ENCODE measurements at places on chromosomes 5 and 9.

GRCh38 chr5:73143716-73144115 lies 23.3 kb downstream of the TMEM171 start:
- DNase-seq, result no peak

GRCh38 chr5:53326424-53327153 lies 153.8 kb upstream of the FST start:
- no peak for DNase-seq

DNA sequence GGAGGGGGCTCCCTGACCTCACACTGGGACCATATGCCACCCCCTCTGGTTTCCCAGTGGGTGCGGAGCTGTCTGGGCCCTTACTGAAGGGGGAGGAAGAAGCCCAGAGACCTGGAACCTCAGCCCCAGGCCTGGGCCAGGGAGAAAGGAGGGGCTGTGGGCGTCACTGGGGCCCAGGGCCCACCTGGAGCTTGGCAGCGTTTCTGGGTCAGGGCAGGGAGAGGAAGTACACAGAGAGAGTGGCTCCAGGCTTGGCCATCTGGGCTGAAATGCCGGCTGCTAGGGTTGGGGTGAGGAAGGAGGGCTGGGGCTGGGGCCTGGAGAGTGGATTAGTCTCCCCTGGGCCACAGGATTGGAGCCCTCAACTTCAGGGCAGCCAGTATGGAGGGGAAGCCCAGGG lies 6.4 kb upstream of the DAB2IP start:
- DNase-seq, result no peak

GRCh38 chr9:80158131-80158530 lies 586.4 kb downstream of the TLE4 start:
- no peak for DNase-seq

DNA sequence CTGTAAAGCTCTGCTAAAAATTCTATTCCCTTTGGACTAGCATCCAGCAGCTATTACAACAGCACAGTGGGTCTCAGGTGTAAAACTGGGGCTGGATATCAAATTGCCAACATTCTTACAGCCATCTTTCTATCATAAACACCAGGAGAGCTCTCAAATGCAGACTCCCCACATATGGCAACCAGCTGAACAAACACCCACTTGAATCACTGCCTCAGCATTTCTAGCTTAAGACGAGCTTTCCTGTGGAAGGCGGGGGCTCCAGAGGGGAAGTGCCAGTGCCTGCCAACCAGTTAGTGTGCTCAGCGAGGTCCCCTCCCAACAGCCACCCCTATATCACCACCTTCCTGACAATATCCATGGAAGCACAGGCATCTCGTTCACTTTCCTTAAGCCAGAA lies 62.2 kb downstream of the IPPK start:
- DNase-seq, result no peak
